ENCODE measurements at places on chromosomes 4 and X. TPM values are rescaled to one million over a fixed set of nuclear protein-coding genes. Genes with fewer than 3 reads are reported as not detected.
A peak's percentile ranks its signal among the peaks of the same experiment; 100 is the strongest.

Gene CSAG2
- total RNA-seq, result not detected

DNA sequence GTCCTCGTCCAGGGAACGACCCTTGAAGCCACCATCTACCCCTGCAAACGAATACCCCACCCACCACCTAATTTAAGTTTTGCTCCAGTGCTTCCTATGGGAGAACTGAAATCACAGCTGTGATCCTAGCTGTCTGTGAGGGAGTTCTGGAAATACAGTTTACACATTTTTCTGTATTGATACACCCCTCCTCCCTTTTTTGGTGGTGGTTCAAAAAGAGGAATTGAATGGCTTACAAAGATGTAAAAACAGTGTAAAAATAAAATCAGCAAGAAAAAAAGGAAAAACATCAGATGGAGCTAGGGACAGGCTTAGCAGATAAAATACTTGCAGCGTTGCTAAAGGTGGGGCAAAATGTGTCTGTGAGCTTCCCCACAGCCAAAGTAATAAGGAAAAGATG lies 86.6 kb downstream of the SORCS2 start:
- no peaks in the 10 kb centered on the region for H3K4me1 ChIP-seq
- no peak overlapping the region for H3K27ac ChIP-seq
- H3K36me3 ChIP-seq, result no peaks in the 10 kb centered on the region

DNA sequence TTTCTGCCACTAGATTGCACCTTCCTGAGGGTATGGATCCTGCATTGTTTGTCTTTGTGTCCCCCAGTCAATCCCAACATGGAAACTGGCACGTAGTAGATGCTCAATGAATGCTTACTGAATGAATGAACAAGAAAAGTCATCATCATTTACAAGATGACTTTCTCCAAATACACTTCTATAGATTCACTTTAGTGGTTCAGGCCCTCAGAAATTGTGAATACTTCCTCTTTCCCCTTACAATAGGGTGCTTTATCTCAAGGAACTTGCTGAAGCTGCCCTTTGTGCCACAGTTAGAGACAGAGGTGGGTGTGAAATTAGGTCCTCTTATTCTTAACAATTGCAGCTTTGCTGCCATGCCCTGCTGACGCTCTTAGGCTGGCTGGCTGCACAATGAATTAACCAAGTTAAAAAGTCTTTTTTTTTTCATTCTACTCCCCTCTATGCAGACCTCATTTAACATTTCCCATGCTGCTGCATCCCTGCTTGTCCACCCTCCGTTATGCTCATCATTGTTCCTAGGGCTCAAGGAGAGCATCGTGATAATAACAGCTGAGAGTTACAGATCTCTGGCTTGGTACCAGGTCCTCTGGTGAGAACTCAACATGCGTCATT lies 108.0 kb upstream of the ZNF518B start:
- H3K36me3 ChIP-seq, result no peaks in the 10 kb centered on the region
- no peaks in the 10 kb centered on the region for H3K27me3 ChIP-seq
- no peak overlapping the region for H3K4me3 ChIP-seq
- H3K4me1 ChIP-seq, result no peaks in the 10 kb centered on the region
- H3K27ac ChIP-seq, result no peak overlapping the region
- no peak for DNase-seq

GRCh38 chrX:153723351-153724251 lies 586 bp downstream of the BCAP31 start:
- H3K27ac ChIP-seq, result peak overlapping the region; percentile 62
- DNase-seq, result peak; percentile 41
- H3K4me1 ChIP-seq, result peaks cover 10% of the 10 kb centered on the region
- H3K36me3 ChIP-seq, result peaks cover 4% of the 10 kb centered on the region
- no peaks in the 10 kb centered on the region for H3K27me3 ChIP-seq

GRCh38 chr4:3250438-3250955 lies 1.5 kb downstream of the MSANTD1 start:
- H3K36me3 ChIP-seq, result no peaks in the 10 kb centered on the region
- DNase-seq, result no peak
- no peaks in the 10 kb centered on the region for H3K27me3 ChIP-seq
- no peak overlapping the region for H3K27ac ChIP-seq
- H3K4me1 ChIP-seq, result no peaks in the 10 kb centered on the region

GRCh38 chr4:20496068-20496467 lies 204.2 kb upstream of the PACRGL start:
- no peaks in the 10 kb centered on the region for H3K27me3 ChIP-seq
- DNase-seq, result peak; percentile 24
- H3K36me3 ChIP-seq, result no peaks in the 10 kb centered on the region
- peak overlapping the region; percentile 14 for H3K27ac ChIP-seq
- no peaks in the 10 kb centered on the region for H3K4me1 ChIP-seq
- H3K4me3 ChIP-seq, result no peak overlapping the region

Gene TIGD2
- total RNA-seq, result 11.0 TPM

DNA sequence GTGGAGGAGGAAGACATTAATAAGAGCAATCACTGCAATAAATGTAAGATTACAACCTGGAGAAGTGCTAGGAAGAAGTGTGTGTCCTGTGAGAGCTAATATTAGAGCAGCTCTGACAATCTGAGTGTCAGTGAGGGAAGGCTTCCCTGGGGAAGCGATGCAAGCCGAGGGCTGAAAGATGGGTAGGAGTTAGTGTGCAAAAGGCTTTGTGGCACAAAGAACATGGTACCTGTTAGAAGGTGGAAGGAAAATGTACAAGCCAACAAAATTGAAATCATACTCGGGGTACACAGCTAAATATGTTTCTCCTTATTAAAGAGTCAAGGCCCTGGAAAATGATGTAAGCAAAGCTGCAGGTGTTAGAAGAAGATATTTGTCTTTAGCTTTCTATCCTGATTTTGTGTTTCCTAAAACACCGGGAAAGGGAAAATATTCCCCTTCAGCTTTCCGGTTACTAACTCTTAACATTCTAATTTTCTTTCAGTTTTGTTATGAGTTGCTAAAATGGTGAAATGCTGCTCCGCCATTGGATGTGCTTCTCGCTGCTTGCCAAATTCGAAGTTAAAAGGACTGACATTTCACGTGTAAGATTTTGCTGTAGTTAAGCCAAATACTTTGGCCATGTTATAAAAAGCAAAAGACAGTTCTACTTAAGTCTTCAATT lies 808 bp downstream of the THAP6 start:
- H3K27me3 ChIP-seq, result no peaks in the 10 kb centered on the region
- peak overlapping the region; percentile 97 for H3K27ac ChIP-seq
- no peak for DNase-seq
- peaks cover 3% of the 10 kb centered on the region for H3K4me1 ChIP-seq
- H3K4me3 ChIP-seq, result peak overlapping the region; percentile 97

DNA sequence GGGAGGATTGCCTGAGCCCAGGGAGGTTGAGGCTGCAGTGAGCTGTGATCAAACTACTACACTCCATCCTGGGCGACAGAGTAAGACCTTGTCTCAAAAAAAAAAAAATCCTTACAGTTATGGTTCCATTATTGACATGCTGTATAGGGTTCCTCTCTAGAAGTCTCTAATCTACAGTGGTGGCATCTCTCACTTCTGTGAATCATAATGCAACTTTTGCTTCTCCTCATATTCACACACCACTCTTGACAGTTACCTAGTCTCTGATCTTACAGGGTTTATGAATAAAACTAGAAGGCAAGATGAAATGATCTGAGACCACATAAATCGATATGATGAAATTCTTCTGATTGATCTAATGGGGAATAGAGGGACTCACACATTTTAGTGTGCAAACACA lies 40.6 kb downstream of the DOCK11 start:
- H3K4me1 ChIP-seq, result peaks cover 8% of the 10 kb centered on the region
- H3K36me3 ChIP-seq, result no peaks in the 10 kb centered on the region
- no peak overlapping the region for H3K4me3 ChIP-seq
- no peaks in the 10 kb centered on the region for H3K27me3 ChIP-seq
- H3K27ac ChIP-seq, result no peak overlapping the region

DNA sequence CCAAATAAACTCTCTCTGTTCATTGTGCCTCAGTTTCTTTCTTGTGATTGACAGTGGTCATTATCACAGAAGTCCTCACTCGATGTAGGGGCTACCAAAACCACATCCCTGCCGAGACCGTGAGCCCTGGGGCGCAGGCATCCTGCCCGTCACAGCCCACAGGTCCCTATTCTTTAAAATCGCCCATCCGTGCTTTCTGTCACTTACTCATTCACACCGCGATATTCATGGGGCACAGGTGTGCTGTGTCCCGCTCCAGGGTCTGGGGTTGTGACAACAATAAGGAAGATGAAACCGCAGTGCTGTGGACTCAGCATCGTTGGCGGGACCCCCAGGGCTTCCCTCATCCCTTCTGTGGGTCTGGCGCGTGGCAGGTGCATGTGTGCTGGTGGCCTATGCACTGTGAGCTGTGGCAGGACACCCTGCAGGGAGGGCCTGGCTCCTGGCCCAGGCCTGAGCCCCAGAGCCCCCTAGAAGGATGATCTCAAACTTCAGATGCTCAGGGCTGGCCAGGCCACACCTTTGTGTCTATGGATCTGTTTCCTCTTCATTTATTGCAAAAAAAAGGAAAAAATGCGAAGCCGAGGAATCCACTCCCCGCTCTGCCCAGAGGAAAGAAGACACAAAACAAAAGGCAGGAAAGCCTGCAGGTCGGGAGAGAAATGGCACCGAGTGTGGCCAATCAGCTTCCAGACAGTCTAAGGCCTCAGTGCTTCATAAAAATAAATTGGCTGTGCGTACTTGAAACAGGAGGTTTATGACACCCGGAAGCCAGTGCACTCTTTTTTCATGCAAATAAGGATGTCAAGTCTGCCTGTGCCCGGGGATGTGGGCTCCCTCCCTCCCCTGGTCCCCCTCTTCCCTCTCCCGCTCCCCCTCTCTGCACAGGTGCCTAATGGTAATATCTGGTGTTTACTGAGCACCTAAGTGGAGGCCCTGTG lies 109.5 kb upstream of the ADRA2C start:
- no peaks in the 10 kb centered on the region for H3K36me3 ChIP-seq
- H3K27me3 ChIP-seq, result no peaks in the 10 kb centered on the region
- peaks cover 5% of the 10 kb centered on the region for H3K4me1 ChIP-seq
- no peak overlapping the region for H3K27ac ChIP-seq
- DNase-seq, result no peak

DNA sequence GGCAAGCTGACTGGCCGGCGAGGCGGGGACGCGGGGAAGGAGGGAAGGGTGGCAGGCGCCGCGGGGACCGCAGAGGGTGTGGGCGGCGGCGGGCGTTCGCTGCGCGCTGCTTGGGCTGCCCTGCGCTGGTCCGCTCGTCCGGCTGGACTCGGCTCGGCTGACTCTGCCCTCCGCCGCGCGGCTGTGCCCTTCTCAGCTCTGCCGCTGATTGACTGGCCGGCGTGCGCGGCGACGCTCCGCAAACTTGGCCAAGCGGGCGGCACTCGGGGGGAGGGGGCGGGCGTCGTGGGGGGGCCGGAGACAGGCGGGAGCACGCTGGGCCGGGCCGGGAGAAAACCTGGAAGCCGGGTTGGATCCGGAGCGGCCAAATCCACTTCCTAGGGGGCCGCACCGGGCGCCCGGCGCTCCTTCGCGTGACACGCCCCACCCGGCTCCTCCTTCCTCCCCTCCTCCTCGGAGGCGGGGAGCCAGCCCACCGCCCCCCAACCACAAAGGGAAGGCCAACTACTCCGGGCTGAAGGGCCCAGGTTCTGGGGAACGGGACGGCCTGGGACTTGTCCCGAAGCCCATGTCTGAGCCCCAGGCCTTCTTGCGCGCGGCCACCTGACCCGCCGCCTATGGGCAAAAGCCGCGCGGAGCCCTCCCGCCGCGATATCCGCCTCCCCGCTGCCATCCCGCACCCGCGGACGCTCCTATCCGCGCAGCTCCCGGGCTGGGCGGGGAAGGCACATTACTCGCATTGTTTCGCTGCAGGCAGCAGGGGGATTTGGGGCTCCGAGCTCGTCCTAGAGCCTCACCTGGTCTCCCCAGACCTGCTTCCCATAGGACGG lies at the start of gene GPC4:
TSS of gene GPC4 (minus strand) at position 214 of the 830 bp plus-strand sequence. CDS start 524 bp downstream, outside the sequence.
- no peak within 1 kb of the TSS for H3K27ac ChIP-seq
- DNase-seq, result peak; percentile 65
- no peaks in the 10 kb centered on the region for H3K4me1 ChIP-seq
- H3K36me3 ChIP-seq, result no peaks in the 10 kb centered on the region

Gene TRPC5OS
- total RNA-seq, result not detected

DNA sequence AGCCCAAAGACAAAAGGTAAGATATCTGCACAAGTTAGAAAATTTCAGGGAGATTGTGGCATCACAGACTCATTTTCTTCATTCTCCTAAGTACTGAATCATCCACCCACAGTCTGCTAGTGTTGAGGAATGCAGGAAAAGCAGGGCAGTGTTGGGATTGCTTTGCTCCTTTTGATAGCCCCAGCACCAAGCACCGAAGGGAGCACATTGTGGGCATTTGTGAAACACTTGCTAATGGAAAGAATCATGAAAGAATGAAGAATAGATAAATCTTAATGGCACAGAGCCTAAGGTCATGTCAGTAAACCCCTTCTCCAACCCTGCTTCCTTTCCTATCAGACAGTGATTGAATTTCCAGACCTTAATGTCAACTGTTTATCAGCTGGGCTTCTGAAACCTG lies 103.1 kb upstream of the GPRIN3 start:
- no peaks in the 10 kb centered on the region for H3K4me1 ChIP-seq
- H3K27me3 ChIP-seq, result no peaks in the 10 kb centered on the region
- no peaks in the 10 kb centered on the region for H3K36me3 ChIP-seq
- DNase-seq, result peak; percentile 94
- no peak overlapping the region for H3K4me3 ChIP-seq
- H3K27ac ChIP-seq, result no peak overlapping the region

DNA sequence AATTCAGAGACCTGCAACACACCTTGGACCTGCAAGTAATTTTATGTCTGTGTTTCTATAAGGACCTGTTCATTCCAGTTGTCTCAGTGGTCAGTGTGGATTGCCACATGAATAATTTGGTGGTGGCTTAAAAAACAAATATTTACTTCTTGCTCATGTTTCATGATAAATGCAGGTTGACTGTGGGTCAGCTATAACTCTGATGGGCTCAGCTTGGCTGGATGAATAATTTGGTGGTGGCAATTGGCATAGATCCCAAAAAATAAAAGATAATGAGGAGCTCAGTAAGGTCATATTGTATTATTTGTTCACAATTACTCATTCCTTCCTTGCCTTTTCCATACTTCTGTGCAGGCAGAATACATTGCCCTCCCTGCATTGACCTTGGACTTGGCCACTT lies 18.9 kb upstream of the SCRG1 start:
- H3K4me1 ChIP-seq, result no peaks in the 10 kb centered on the region
- no peak for DNase-seq
- H3K27me3 ChIP-seq, result no peaks in the 10 kb centered on the region
- H3K27ac ChIP-seq, result no peak overlapping the region
- H3K36me3 ChIP-seq, result no peaks in the 10 kb centered on the region
- H3K4me3 ChIP-seq, result no peak overlapping the region

GRCh38 chrX:66602381-66602938 lies 36.4 kb downstream of the EDA2R start:
- DNase-seq, result no peak
- no peaks in the 10 kb centered on the region for H3K4me1 ChIP-seq
- H3K27ac ChIP-seq, result no peak overlapping the region
- no peak overlapping the region for H3K4me3 ChIP-seq
- no peaks in the 10 kb centered on the region for H3K36me3 ChIP-seq

GRCh38 chr4:76545226-76545884 lies 110.3 kb downstream of the SHROOM3 start:
- H3K27ac ChIP-seq, result no peak overlapping the region
- H3K36me3 ChIP-seq, result no peaks in the 10 kb centered on the region
- DNase-seq, result no peak
- peaks cover 9% of the 10 kb centered on the region for H3K4me1 ChIP-seq
- H3K27me3 ChIP-seq, result no peaks in the 10 kb centered on the region

Data from fibroblast of lung (primary cell).